A549 treated with GW870086 at 1 μM for 4 hours (cell line): ENCODE measurements at places on chromosomes 16 and 17. TPM values are rescaled to one million over a fixed set of nuclear protein-coding genes. Genes with fewer than 3 reads are reported as not detected.

The CIITA gene
- total RNA-seq, result 0.05 to 0.17 TPM (median 0.08 TPM) in 5 replicates

The ORC6 gene
- 43.1 to 48.0 TPM (median 44.3 TPM) in 5 replicates for total RNA-seq

The APOBR gene
- total RNA-seq, result 0.03 to 0.09 TPM (median 0.07 TPM) in 4 of 5 replicates, not detected in the other

The DPEP2 gene
- not detected in 5 replicates for total RNA-seq

The PRPSAP1 gene
- total RNA-seq, result 57.5 to 64.2 TPM (median 59.4 TPM) in 5 replicates

The HCRT gene
- not detected in 5 replicates for total RNA-seq

The RASL10B gene
- 0.09 to 0.38 TPM (median 0.15 TPM) in 4 of 5 replicates, not detected in the other for total RNA-seq

The PDIA2 gene
- 0.18 to 0.51 TPM (median 0.44 TPM) in 5 replicates for total RNA-seq

The PPM1E gene
- total RNA-seq, result 0.03 to 0.10 TPM (median 0.05 TPM) in 4 of 5 replicates, not detected in the other

The NPIPB2 gene
- total RNA-seq, result 2.5 to 4.1 TPM (median 3.5 TPM) in 5 replicates

The NACA2 gene
- total RNA-seq, result not detected in 5 replicates

The SLC13A5 gene
- total RNA-seq, result 0.20 to 0.30 TPM (median 0.25 TPM) in 4 of 5 replicates, not detected in the other

The PRSS21 gene
- 0.15 TPM in 1 of 5 replicates, not detected in the others for total RNA-seq

The AIPL1 gene
- total RNA-seq, result 0.05 TPM in 1 of 5 replicates, not detected in the others
